RCC 7860 (cell line): ENCODE measurements at places on chromosomes 2 and 18.

DNA sequence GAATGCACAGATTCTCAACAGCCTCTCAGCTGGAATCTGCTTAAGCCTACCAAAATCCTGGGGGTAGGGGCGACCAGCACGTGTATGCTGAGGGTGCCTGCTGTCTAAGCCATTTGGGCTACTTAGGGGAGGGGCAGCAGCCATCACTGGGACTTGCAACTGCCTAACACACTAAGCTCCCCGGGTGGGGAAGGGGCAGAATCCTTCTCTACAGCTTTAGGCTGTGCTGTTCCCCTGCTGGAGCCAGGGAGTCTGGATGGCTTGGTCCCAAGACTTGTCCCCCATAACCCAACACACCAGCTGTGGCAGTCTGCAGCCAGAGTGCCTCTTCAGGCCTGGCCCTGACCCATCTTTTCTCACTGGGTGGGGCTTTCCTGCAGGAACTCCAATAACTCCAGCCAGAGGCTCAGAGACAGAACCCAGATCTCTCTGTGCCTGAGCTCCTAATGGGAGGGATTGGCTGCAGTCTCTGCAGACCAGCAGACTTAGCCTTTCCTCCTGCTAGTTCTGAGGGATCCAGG is 305.4 kb upstream of the RND3 start:
- DNase-seq: no peak

DNA sequence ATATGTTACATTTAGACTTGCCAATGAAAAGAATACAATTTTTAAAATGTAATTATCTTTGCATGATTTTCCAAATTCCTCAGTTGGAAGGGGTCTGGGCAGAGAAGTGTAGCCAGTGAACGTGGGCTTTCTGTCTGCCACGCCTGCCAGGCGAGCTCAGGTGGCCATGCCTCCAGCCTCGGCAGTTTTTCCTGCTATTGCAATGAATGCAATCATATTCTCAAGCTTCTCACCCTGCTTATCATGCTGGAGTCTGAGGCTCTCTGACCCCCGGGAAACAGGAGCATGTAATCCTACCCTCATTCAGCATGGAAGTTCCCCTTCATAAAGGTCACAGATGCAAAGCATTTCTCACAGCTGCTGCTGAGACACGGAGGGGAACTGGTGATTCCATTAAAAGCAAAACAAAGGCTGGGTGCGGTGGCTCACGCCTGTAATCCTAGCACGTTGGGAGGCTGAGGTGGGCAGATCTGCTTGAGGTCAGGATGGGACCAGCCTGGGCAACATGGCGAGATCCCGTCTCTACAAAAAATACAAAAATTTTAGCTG is 154.8 kb downstream of the MBP start:
- no peak for DNase-seq

GRCh38 chr2:215430528-215431187 is 5.2 kb downstream of the FN1 start:
- DNase-seq: peak; percentile 17

DNA sequence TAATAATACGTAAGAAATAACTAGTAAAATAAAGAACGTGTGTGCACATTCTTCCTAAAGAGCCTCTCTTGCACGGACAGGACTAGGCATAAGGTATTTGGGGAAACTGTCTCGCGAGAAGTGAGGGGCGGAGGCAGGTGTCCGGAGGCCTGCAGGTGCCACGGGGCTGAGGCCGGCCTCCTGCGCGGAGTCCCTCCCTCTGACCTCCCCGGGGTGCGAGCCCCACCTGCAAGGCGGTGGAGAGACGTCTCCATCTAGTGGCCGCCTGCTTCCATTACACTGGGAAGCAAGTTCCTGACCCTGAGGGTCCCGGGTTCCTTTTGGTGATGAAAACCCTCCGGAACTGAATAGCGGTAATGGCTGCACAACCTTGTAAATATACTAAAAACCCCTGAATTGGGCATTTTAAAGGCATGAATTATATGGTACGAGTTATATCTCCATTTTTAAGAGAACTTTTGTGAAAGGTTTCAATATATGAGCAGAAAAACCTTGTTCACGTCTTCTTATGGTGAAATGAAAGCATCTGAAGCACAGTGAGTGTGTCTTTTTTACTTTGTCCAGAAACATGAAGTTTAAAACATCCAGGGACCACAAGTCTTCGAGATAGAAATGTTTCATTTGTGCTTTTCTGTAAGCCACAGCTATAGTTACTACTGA is 35.5 kb upstream of the CTDP1 start:
- peak; percentile 17 for DNase-seq

DNA sequence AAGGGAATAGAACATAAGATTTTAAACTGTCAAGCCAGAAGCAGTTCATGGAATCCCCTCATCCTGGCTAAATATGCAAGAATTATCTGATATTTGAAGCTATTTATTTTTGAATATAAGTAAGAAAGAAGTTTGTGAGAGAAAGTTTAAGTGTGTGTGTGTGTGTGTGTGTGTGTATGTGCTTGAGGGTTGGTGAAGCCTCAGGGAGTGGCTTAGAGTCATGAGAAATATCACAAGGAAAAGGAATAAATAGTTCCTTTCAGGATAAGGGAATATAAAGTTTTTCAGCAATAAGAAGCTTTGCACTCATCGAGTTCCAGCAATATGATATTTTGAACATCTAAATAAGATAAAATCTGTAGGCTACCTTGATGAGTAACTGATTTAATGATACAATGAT is 359.6 kb downstream of the MEIS1 start:
- no peak for DNase-seq

DNA sequence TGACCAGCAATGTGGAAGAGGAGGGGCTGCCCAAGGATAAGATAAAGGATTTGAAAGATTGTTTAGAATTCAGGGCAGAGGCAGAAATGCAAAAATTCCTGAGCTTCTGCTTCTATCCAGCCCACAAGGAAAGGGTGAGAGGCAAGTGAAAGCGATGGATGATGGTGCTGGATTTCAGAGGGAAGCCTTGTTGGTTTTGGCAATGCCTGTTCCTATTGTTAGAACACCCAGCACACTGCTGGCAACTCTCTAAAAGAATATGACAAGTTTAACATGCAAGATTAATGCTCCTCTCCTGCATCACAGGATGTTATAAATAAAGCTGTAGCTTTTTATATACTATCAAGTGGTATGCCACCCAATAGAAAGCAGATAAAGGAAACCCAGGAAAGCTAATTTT is 92.6 kb downstream of the ZNF385B start:
- no peak for DNase-seq

- no peak for DNase-seq
These were observed 796.2 kb downstream of the KCNJ3 start for GRCh38 chr2:155494744-155495143.

DNA sequence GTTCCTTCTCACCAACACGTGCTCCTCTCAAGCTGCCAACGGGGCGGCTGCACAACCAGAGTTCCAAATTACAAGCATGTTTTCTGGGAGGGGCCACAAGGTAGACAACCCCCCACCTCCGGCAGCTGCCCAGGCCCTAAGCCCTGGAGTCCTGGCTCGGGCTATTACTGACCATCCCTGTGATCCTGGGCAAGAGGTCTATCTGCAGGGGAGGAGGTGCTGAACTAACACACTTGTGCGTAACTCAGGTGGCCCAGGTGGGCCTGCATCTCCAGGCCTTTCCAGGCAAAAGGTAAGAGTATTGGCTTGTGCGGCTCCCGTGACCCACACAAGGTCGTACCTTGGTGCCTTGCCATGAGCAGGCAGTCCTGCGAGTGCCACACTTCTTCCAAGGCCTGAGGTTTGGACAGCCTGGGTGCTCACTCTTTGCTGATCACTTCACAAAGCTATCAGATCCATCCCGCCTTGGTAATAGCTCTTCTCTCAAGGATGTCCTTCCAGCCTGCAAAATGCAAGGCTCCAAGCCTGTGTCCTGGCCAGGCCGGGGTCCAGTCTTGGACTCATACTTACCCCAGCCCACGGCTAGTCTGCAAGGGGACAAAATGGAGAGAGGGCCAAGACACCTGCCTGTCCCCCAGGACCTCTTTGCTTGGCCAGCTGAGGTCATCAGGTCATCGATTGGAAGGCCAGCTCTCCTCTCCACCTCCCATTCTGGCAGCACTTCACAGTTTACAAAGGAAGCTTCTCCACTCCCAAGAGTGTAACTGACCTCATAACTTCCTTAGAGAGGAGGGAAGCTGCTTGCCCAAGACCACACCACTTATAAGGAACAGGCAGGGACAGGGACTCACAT is 33.9 kb downstream of the ADRA2B start:
- DNase-seq: no peak

GRCh38 chr2:235538144-235538639 is 44.3 kb downstream of the AGAP1 start:
- no peak for DNase-seq

DNA sequence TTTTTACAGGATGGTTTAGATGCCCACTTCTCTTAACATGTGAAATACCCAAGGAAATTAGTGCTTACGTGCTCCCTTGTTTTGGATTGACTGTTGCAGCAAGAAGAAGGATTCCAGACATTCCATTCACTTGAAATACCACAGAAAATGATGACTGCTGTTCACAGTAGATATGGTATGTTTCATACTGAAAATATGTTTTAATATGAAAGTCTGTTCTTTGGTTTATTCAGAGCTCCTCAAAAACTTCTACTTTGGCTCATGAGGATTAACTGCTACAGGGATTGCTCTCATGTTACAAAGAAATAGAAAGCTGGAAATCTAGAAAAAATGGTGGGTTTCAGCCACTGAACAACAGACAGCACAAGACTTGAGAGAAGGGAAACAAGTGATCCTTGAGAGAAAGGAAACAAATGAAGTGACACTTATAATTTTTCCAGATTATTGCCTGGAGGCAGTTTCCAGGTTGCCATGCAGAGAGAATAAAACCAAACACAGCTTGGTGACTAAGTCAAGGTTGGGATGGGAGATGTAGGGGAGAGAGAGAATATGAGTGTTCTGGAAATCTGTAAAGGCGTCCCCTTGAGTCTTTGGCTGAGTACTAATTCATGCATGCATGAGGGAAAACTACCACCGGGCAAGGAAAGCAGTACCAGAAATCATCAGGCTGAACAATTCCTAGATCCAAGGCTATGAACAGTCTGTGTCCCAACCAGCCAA is 348.1 kb downstream of the CLIP4 start:
- DNase-seq: peak; percentile 30

DNA sequence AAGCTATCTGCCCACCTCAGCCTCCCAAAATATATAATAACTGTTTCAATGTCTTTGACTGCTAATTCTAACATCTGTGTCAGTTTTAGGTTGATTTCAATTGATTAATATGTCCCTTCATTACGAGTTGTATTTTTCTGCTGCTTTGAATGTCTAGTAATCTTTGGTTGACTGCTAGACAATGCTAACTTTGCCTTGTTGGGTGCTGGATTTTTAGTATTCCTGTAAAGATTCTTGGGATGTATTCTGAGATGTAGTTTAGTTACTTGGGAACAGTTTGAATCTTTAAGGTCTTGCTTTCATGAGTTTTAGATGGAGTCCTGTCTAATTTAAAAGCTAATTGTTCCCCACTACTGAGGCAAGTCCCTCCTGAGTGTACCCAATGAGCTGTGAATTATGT is 114.4 kb downstream of the TFCP2L1 start:
- no peak for DNase-seq

- DNase-seq: no peak
These were observed 46.2 kb downstream of the ARHGAP15 start for GRCh38 chr2:143175438-143175837.

DNA sequence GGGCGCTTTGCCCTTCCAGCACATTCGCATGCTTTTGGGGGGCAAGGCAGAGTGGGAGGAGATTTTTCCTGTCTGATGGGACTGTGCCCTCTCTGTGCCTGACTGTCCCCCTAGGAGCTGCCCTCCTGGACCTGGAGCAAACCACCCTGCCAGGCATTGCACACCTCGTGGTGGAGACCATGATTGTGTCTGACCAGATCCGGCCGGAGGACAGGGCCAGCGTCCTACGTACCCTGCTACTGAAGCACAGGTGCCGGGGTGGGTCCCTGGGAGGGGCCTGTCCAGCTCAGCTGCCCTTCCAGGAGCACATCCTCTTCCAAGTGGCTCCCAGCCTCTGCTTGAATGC is 5.3 kb downstream of the SLC4A3 start:
- DNase-seq: no peak

- no peak for DNase-seq
These were observed 27.0 kb downstream of the MYOM1 start for GRCh38 chr18:3192752-3193151.

DNA sequence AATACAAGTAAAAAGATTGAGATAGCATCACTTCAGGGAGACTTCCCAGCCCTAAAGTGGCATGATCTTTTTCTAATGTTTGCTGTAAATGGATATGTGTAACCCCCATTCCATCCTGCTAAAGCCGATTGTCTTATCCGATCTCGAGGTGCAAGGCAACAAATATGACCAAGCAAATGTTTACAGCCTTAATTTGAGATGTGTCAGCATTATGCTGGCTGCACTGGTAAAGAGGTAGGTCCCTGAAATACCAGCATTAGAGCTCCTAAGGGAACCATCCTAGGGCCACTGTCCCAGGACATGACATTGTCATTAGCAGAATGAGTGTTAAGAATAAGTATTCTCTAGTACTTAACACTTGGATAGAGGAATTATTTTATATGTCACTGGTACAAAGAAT is 108.4 kb downstream of the EPC2 start:
- DNase-seq: no peak

GRCh38 chr18:58512648-58513588 is 116.0 kb downstream of the ALPK2 start:
- no peak for DNase-seq

- no peak for DNase-seq
These were observed 23.3 kb downstream of the RHOB start for GRCh38 chr2:20470211-20470610.

DNA sequence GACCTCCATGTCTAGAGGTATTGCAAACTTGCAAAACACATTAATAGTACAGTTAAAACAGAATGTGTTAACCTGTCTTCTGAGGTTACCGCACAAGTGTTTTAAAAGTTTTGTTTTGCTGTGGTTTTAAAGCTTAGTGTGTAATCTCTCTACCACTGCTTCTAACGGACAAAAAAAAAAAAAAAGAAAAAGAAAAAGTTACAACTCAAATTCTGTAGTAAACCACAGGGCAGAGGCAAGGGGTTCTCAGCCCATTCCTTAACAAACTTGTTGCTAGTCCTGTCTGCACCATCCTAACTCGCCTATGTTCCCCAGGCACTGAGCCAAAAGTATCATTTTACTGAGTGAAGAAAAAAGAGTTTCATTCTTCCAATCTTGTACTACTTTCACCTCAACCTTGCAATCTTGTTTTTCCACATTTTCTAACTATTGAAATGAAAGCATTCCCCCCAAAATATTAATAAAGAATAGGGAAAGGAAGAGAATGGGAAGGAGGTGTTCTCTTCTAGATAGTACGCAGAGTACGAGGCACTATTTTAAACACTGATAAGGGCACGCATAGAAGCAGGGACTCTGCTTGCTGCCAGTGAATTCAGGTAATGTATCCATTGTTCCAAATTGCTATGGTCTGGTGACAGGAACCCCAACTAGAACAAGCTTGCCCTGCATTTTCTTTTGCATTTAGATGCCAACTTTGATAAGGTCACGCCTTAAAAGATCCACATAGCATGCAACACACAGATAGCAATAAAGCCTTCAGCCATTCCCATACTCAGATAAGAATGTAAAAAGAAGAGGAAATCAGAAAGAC is 47.1 kb downstream of the IKZF2 start:
- no peak for DNase-seq

GRCh38 chr2:110852051-110852450 is 119.7 kb downstream of the ACOXL start:
- DNase-seq: no peak
